ENCODE measurements at places on chromosomes 6 and 20.
A peak's percentile ranks its signal among the peaks of the same experiment; 100 is the strongest.

- DNase-seq: no peak
Observed at GRCh38 chr6:54020334-54020733, 90.9 kb upstream of the MLIP start.

DNA sequence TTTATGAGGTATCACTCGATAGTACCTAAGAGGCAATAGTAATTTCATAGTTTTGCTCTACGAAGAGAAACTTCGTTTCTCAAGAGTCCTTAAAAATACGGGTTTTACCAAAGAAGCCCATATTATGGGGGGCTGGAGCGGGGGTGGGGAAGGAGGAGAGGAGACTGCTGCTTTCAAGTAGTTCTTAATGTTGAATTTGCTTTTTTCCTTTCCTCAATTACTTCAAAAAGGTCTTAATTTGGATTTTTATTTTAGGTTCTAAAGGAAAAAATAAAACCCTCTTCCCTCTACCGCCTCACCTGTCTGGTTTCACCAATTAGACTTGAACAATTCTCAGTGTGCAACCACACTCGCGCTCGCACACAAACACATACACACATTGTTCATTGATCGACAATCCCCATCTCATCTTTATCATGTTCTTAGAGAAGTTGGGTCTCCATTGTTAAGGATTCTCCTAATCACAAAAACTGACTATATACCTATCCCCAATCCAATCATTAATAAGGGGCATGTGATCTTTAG lies 97.2 kb downstream of the HFE start:
- no peak for DNase-seq

DNA sequence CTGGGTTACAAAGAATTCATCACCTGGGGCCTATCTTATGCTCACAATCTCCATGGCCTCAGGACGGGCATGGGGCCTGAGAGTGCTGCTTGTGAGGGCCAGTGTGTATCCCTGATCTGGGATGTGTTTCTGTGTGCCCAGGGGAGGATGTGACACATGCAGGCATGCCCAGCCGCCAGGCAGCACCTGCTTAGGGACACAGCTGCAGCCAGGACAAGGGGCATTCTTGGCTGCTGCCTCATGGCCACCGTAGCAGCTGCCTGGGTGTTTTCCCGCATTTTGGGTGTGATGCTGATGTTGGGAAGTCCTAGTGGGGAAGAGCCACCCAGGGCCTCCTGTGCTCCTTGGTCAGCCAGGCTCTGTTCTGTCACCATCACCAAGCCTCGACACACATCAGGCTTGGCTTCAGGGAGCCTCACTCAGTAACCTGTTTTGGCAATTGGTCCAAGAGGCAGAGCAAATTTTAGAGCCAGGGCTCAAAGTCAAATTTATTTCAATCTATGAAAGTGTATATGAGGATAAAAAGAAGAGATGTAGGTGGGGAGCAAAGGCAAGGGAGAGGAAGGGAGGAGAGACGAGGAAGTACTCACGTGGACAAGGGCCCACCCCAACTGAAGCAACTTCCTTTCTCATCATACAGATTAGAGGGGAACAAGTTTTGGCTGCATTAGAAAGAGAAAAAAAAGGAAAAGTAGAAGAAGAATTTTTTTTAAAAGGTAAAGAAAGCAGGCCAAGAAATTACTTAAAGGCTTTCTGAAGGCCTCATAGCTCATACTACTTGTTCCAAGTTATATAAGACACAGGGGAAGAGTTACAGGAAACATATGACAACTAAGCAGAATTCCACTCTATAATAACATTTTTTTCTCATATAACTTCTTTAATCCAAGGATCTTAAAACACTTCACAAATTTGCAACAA lies 269.9 kb upstream of the SUPT3H start:
- no peak for DNase-seq

DNA sequence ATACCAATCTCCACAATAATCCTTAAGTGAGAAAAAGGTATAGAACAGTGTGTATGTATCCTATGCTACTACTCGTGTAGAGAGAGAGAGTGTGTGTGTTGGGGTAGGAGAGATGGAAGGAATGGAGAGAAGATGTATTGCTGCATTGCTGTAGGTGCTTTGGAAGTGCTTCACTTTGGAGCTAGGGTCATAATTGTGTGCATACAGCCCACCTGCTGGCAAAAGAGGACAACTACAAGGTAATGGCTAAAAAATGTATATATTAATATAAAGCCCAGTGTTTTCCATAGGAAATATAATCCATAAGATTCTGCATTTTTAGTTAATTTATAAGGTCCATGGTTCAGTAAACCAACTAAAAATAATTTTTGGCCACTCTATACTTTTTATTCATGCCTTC lies 36.1 kb downstream of the SERAC1 start:
- no peak for DNase-seq

- DNase-seq: no peak
Observed at GRCh38 chr6:1850121-1850839, 240.6 kb downstream of the FOXC1 start.

DNA sequence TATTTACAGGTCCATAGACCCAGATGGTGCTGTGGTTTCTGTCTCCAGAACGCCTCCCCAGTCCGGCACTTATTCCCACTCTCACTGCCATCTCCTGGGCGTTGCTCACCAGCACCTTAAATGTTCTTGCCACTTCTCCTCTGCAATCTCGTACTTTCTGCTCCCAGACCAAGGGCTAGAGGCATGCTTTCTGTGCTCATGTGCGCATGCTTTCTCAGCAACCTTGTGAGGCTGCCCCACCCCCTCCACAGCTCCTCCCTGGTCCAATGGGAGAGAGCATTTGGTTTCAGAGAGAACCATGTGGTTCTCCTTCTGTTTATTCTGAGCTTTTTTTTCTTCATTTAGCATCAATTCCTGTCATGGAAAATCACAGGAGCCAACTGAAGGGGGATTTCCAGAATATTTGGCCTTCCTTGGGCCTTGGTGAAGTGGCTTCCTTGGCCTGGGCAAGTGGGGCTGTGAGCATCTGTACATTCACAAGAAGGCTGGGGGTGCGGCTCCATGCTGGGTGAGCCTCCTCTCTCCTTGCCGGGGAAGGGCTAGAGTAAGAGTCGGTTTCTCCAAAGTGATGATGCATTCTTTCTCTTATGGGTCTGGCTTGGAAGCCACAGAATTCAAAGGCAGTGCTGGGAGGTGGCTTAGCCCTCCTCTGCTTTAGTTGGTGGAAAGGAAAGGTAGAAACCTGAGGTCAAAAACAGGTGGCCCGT lies 66.6 kb downstream of the PHACTR3 start:
- DNase-seq: no peak

DNA sequence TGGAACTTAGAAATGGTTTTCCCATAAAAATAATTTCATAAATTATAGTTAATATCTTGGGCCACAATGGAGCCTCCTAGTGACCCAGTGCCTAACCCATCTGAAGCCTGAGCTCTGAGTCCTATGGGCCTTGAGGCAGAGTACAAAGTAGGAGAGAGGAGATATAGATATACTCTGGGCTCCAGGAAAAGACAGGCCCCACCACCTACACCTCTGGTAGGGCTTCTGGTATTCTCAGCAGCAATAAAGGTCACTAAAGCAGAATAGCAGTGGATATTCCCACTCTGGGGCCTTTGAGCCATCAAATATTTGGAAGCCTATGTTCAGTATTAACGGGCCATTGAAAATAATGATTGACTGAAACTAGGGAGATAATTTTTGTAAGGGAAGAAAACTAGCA lies 24.1 kb downstream of the CYP39A1 start:
- no peak for DNase-seq

GRCh38 chr6:22087960-22088706 lies 208.7 kb downstream of the PRL start:
- no peak for DNase-seq

DNA sequence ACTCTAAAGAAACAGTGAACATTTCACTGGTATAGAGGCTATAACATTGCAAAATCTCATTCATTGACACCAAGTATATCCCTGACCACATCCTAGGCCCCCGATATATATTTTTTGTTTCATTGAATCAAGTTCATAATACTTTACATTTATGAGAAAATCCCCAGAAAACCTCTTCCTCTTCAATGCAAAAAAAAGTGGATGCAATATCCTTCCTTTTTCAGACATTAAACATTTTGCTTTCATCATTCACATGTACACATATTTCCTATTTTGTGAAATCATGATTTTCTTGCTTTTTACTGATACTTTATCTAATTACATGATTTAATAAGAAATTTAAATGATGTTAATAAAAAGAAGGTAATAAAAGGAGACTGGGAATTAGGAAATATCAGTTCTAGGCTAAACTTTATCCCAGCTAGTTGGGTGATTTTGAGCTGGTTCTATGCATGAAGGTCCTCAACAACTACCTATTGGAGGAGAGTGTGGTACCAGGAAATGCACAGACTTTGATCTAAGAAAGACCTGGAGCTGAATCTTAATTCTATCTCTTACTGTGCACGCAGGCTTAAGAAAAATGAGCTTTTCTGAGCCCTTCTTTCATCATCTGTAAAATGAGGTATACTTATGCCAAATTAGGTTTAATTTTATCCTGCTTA lies 4.9 kb downstream of the SYNE1 start:
- DNase-seq: no peak

GRCh38 chr20:48404598-48404997 lies 423.2 kb downstream of the PREX1 start:
- no peak for DNase-seq

DNA sequence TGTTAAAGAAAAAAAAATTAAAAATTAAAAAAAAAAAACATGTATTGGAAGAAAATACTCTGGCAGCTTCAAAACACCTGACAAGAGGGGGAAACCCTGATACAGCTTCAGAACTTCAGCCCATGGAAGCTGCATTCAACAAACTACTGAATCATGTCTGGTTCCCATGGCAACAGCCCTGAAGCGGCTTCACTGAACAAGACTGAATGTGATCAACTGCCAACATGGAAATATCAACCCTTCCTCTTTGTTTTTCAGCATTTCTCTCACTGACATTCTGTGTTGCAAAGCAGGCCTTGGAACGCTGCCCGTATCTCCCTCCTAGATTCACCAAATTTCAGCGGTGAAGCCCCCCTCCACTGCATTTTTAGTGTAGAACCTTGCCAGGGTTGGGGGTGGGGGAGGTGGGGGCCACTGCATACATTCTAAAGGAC lies 91.3 kb upstream of the SHLD1 start:
- peak; percentile 31 for DNase-seq

GRCh38 chr6:51001399-51001798 lies 182.7 kb downstream of the TFAP2B start:
- DNase-seq: no peak

GRCh38 chr20:23133560-23133998 lies 47.5 kb upstream of the CD93 start:
- no peak for DNase-seq

- DNase-seq: no peak
Observed at GRCh38 chr6:26224940-26225847, 138.0 kb downstream of the HFE start.

DNA sequence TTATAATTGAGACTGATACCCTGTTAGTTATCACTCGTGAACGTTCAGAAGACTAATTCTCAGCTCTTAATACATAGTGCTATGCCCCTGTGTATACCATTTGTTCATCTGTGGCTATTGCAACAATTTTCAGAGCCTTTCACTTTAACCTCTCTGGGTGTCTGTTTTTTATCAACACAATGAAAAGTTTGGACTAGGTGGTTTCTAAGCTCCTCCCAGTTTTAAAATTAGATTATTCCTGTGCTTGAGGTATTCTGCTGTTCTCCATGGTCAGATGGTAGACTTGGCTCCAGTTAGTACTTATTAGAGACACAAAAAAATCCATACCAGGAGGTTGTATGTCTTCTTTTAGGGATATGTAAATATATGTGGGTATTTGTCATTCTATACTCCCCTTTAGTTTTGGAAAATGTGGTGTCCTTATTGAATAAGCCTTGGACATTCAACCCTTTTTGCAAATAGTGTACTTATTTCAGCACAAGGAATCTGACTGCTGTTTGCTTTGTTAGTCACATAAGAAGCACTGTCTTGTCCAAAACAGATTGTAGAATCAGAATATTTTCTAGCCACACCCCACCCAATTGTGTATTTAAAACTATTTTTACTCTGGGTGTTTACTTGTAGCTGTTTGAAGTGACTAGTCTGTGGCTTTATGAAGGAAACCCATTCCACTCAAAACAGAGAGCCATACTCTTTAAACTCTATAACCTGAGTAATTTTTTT lies 2.0 kb upstream of the COL10A1 start:
- no peak for DNase-seq

GRCh38 chr6:66065313-66065712 lies 358.3 kb upstream of the EYS start:
- no peak for DNase-seq

GRCh38 chr6:137491478-137491877 lies 2.7 kb downstream of the OLIG3 start:
- no peak for DNase-seq

DNA sequence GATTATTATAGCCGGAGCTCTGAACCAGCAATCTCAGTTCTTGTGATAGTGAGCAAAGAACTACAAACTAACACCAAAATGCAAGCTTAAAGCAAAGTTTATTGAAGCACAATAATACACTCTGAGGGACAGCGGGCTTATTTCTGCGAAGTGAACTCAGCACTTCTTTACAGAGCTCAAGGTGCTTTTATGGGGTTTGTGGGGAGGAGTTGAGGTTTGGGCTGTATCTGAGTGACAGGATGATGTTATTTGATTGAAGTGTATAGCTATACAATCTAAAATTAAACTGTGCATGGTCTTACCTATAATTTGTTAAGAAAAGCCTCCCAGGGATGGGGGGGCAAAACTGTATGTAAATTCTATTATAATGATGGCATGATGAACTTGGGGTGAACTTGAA lies 1.0 kb upstream of the HFE start:
- DNase-seq: peak; percentile 17

- no peak for DNase-seq
Observed at GRCh38 chr6:39517756-39518155, 195.3 kb upstream of the KCNK16 start.

- DNase-seq: peak; percentile 18
Observed at GRCh38 chr6:107489636-107490565, at the start of gene SOBP. TSS of gene SOBP (plus strand) at chr6:107490117. CDS start at chr6:107490617, 500 bp downstream.

DNA sequence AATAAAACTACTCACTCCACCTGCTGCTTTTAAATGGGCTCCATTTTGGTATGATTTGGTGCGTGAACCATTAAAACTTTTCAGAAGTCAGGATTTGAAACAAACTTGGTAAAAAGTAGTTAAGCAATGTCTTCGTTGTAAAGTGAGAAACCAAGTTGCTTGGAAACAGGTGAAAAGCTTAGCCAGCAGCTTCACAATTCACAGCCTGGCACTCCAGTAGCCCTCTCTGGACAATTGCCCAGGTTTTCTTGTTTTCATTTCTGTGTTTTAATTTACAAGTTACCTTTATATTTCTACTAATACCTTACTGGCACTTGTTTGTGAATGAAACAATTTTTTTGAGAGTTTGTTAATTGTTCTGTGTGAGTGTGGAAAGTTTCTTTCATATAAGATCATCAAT lies 12.8 kb downstream of the NT5E start:
- no peak for DNase-seq

- no peak for DNase-seq
Observed at GRCh38 chr6:142323377-142323776, 21.6 kb downstream of the ADGRG6 start.

Data from activated CD8-positive, alpha-beta memory T cell treated with anti-CD3 and anti-CD28 coated beads for 4 hours (primary cell).